ENCODE measurements at places on chromosomes 11 and 22.

- DNase-seq = no peak
Observed at GRCh38 chr11:44886790-44887140, 63.9 kb downstream of the TP53I11 start.

GRCh38 chr11:20118209-20118608 lies 42.1 kb downstream of the DBX1 start:
- no peak for DNase-seq

- no peak for DNase-seq
Observed at GRCh38 chr11:64055077-64055476, 19.3 kb downstream of the FLRT1 start.

DNA sequence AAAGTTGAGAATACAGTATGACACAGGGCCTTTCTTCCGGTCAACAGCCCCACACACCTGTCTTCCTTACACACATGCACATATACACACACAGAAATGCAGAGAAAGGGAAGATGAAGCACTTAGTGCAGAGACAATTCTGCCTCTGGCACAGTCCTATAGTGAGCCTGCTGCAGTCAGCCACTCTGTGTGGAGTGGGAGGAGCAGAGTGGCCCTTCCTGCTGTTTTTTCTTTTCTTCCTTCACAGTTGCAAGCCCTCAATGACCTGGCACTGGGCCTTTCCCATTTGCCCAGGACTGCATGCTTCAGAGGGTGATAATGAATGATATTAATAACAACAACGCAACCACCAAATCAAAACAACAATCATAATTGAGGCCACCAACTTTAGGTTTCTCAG lies 527.0 kb upstream of the B3GAT1 start:
- DNase-seq = no peak

DNA sequence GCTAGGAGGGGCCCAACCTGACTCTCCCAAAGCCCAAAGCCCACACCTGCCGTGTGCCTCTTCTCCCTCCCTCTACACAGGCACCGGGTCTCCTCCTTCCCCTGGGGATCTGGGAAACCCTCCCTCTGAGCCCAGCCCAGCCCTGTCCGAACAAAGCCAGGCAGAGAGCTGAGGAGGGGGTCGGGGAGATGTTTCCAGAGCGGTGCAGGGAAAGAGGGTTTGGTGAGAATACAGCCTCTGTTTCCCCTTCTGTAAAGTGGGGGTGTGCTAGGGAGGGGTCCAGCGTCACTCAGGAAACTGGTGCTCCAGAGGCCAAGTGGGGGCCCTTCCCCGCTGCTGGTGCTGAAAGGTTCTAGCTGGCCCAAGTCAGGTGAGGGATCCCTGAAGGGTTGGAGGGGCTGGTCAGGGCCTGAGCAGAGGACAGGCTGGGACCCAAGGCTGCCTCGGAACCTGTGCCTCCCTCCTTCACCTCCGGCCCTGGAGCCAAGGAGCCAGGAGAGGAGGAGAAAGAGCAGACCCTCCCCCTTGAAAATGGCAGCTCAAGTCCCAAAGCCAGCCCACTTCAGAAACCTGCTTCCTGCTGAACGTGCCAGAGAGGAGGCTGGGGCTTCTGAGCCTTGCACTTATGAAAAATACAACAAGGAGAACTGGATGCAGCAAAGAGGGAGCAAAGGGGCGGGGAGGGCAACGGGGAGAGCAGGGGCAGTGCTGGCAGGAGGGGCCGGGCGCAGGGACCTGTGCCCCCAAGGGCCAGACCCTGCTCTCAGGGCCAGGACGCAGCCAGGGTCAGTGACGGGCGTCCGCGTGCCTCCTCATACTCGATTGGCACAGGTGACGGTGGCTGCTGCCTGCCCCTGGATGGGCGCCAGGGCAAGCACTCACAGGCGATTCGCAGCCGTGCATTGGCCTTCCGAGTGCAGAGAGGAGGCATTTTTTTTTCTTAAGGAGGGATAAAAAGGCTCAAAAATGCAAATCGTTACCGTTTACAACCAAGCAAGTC lies 43.2 kb downstream of the MACROD1 start:
- no peak for DNase-seq

- DNase-seq = no peak
Observed at GRCh38 chr11:122158171-122158570, 42.2 kb upstream of the BLID start.
